ENCODE measurements at places on chromosomes 12 and 14.
A peak's percentile ranks its signal among the peaks of the same experiment; 100 is the strongest.

DNA sequence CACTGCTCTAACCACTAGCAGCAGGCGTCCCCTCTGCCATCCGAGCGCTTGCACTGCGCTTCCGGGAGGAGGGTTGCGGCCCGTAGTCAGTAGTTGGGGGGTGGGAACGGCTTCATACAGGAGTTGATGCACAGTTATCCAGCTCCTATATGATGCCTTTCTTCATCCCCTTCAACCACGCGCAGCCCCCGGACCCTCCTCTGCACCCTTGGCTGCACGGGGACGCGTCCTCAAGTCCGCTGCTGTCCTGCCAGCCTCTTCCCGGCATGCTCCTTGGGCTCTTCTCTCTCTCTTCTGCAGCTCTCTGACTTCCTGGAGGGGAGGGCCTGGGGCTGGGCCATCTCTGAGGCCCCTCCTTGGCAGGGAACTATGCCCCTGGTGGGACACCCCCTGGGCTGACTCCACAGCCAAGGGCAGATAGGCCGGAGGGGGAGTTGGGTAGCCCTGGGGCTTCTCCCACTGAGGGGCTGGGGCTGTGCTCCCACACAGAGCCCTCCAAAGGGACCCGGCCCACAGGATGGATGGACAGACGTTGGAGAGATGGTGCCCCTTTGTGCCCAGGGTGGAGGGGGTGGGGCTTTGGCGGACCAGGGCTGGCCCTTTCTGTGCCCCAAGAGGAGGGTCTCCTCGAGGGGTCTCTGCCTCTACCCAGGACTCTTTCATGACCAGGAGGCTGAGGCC, 29.0 kb downstream of the RTL1 start:
- no peak for DNase-seq

- DNase-seq = no peak
Observed at GRCh38 chr12:67928621-67929383, 60.4 kb upstream of the IFNG-AS1 start.

DNA sequence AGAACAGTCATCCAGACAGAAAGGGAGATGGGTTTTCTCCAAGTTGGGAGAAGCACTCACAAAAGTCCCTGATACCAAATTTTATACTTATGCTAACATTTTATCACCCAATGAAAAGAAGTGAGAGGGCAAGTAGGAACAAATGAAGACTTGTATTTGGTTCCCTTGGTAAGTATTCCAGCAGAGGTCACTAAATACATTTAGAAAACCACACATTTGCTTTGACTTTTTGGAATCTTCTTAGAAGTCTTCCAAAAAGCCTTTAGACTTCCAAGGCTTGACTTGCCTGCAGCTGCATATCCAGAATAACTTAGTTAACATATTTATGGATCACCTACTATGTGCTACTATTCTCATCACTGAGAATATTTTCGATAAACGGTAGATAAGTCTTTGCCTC, 3.1 kb upstream of the GYS2 start:
- no peak for DNase-seq

DNA sequence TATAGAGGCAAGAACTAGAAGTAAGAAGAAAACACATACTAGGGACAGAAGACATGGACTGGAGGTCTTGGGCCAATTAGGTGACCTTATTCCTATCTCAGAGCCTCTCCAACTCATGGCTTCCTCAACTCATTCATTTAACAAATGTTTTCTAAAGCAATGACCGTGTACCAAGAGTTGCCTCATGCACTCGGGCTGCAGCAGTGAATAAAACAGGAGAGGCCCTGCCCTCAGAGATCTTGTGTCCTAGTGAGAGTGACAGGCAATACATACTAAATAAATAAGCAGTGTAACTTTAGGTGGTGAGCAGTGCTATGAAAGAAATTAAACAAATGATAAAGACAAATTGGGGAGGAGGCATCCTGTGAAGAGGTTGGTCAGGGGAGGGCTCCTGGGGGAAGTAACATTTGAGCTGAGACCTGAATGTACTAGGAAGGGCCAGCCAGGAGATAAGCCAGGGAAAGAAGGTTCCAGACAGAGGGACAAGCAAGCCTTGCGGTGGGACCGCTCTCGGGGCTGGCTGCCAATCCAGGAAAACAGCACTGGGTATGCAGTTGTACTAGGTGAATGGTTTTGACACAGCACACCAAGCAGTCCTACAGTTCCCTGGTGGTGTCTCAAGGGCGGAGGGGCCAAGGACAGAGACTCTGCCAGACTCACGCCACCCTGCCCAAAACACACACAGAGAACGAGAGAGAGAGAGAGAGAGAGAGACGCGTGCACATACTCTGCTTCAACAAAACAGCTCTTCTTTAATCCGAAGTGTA, 1.3 kb downstream of the NINJ2 start:
- peak; percentile 51 for DNase-seq

GRCh38 chr12:2682296-2683251, 112.2 kb upstream of the FKBP4 start:
- no peak for DNase-seq

GRCh38 chr14:39266871-39267607, 33.3 kb downstream of the MIA2 start:
- DNase-seq = peak; percentile 89

GRCh38 chr12:49548481-49548821, 9.6 kb downstream of the KCNH3 start:
- no peak for DNase-seq

GRCh38 chr14:62847168-62847567, 198.1 kb downstream of the KCNH5 start:
- no peak for DNase-seq

DNA sequence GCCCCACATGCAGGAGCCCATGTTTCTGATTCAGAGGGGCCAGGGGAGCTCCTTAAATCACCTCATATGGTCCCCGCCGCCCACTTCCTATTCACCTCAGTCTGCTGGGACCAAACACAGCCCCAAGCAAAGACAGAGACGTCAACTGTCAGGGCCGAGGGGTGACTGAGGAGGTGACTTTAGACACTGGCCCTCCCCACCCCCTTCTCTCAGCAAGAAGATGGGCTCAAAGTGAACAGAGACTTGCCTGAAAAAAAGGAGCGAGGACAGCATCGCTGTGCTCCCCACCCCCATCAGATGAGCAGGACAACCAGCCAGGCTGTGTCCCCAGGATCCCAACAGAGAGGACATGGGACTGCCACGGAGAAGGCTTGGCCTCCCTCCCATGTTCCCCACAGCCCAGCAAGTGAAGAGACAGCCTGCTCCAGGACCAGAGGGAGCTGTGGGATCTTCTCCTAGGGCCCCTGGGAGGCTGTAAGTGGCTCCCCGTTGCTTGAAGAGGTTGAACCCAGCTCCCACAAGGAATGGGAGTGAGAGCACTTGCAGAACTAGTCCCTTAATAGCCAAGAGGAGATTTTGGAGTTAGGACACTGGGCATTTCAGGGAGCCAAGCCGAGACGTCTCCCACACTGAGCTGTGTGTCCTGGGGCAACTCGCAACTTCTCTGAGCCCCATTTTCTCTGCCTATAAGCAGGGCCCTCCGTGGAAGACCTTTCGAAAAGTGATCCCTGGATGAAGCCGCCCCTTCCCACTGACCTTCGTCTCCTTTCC, 1.3 kb upstream of the KRT79 start:
- no peak for DNase-seq

- no peak for DNase-seq
Observed at GRCh38 chr12:12562016-12562483, 613 bp downstream of the DUSP16 start.
